ENCODE measurements at places on chromosomes 4 and X. TPM values are rescaled to one million over a fixed set of nuclear protein-coding genes. Genes with fewer than 3 reads are reported as not detected.
A peak's percentile ranks its signal among the peaks of the same experiment; 100 is the strongest.

Gene ALB
- 7.5 TPM for total RNA-seq

GRCh38 chrX:135572436-135572835 lies 52.0 kb downstream of the INTS6L start:
- no peak overlapping the region for H3K27ac ChIP-seq
- H3K27me3 ChIP-seq, result no peaks in the 10 kb centered on the region
- DNase-seq, result no peak

GRCh38 chrX:55758033-55758432 lies 40.5 kb downstream of the RRAGB start:
- no peaks in the 10 kb centered on the region for H3K27me3 ChIP-seq
- no peak for DNase-seq
- H3K4me1 ChIP-seq, result no peaks in the 10 kb centered on the region
- H3K36me3 ChIP-seq, result peaks cover 4% of the 10 kb centered on the region

Gene PIN4
- 37.7 TPM for total RNA-seq

DNA sequence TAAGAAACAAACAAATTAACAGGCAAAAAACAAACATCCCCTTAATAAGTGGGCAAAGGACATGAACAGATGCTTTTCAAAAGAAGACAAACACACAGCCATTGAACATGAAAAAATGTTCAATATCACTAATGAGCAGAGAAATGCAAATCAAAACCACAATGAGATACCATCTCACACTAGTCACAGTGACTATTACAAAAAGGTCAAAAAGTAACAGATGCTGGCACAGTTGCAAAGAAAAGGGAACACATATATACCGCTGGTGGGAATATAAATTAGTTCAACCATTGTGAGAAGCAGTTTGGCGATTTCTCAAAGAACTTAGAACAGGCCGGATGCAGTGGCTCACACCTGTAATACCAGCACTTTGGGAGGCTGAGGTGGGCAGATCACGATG lies 146.1 kb upstream of the NEIL3 start:
- H3K4me1 ChIP-seq, result no peaks in the 10 kb centered on the region
- DNase-seq, result no peak
- H3K27ac ChIP-seq, result no peak overlapping the region
- no peak overlapping the region for H3K4me3 ChIP-seq
- no peaks in the 10 kb centered on the region for H3K36me3 ChIP-seq
- no peaks in the 10 kb centered on the region for H3K27me3 ChIP-seq

Gene HS6ST2
- 1.3 TPM for total RNA-seq

Gene SSX4B
- not detected for total RNA-seq

DNA sequence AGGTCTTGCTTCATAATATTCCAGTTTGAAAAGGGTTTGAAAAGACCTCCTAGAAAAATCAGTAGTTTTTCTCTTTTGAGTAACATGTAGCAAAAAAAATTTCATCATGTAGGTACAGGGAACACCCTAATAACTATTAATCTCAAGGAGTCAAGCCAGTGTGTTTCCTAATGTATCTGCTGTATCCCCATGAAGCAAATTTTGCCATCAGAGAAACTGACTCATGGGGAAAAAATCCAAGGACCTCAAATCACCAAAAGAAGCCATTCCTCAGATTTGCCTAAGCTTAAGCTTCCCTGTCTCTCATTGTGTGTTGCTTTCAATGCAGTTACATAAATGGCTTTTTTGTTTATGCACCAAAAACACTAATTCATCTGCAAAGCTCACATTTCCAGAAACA lies 29.7 kb downstream of the F9 start:
- no peak overlapping the region for H3K27ac ChIP-seq
- H3K4me1 ChIP-seq, result no peaks in the 10 kb centered on the region
- no peak overlapping the region for H3K4me3 ChIP-seq
- DNase-seq, result no peak

DNA sequence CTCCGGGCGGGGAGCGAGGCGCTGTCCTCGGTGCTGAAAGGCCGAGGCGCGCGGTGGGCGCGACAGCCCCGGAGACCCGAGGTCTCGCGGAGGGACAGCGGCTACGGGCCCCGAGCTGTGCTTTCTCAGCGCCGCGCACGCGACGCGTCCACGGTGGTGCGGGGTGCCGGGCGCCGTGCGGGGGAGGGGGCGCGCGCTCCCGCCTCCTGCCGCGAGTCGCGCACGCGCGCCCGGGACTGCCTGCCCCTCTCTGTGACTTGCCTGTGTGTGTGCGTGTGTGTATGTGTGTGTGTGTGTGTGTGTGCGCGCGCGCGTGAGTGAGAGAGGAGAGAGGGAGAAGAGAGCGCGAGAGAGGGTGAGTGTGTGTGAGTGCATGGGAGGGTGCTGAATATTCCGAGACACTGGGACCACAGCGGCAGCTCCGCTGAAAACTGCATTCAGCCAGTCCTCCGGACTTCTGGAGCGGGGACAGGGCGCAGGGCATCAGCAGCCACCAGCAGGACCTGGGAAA lies at the start of gene GRIA2:
GRIA2 (plus strand) TSS at position 358 of the 511 bp plus-strand sequence. CDS start 315 bp downstream, outside the sequence.
- DNase-seq, result peak; percentile 36
- H3K36me3 ChIP-seq, result no peaks in the 10 kb centered on the region
- peaks cover 48% of the 10 kb centered on the region for H3K27me3 ChIP-seq
- H3K4me3 ChIP-seq, result no peak within 1 kb of the TSS
- H3K4me1 ChIP-seq, result no peaks in the 10 kb centered on the region
- H3K27ac ChIP-seq, result no peak within 1 kb of the TSS

Gene FSTL5
- 0.05 TPM for total RNA-seq

Gene UGT2A1
- 0.09 TPM for total RNA-seq

Gene SPANXA2
- total RNA-seq, result 0.09 TPM

- H3K4me3 ChIP-seq, result peak overlapping the region; percentile 98
- H3K27ac ChIP-seq, result peak overlapping the region; percentile 61
- no peaks in the 10 kb centered on the region for H3K27me3 ChIP-seq
- peak; percentile 66 for DNase-seq
- H3K36me3 ChIP-seq, result peaks cover 30% of the 10 kb centered on the region
Measured at GRCh38 chr4:173334891-173335752, 964 bp upstream of the HMGB2 start.

Measured in thymus (tissue), 14 donors.